Ovary (tissue), 10 donors: ENCODE measurements at places on chromosomes 3 and 15. TPM values are rescaled to one million over a fixed set of nuclear protein-coding genes. Genes with fewer than 3 reads are reported as not detected.

The OR5K1 gene
- not detected for total RNA-seq

The GRK7 gene
- total RNA-seq = not detected

The AADAC gene
- total RNA-seq = not detected

The CFAP92 gene
- total RNA-seq = 0.89 TPM

The PCBP4 gene
- 44.0 TPM for total RNA-seq

The XIRP1 gene
- total RNA-seq = not detected

The CAMKV gene
- not detected for total RNA-seq

The ZNF621 gene
- total RNA-seq = 15.2 TPM

The IL17RE gene
- 2.5 TPM for total RNA-seq

The MNS1 gene
- 6.2 TPM for total RNA-seq

The SYNPR gene
- total RNA-seq = not detected

The PPP2R3A gene
- 9.9 TPM for total RNA-seq

The P2RY1 gene
- total RNA-seq = 17.6 TPM

The CHDH gene
- total RNA-seq = 5.9 TPM

The HRG gene
- total RNA-seq = 0.13 TPM

The MAGEL2 gene
- total RNA-seq = 4.1 TPM

The SLC2A2 gene
- not detected for total RNA-seq

The PRRT3 gene
- 2.6 TPM for total RNA-seq

The RTP1 gene
- total RNA-seq = not detected

The PARP15 gene
- 1.8 TPM for total RNA-seq

The CTNNB1 gene
- 405 TPM for total RNA-seq

The RYR3 gene
- 6.0 TPM for total RNA-seq

The MINAR1 gene
- total RNA-seq = 0.23 TPM
